ENCODE measurements at places on chromosomes 7 and 10.
A peak's percentile ranks its signal among the peaks of the same experiment; 100 is the strongest.

- no peak for DNase-seq
These were observed 14.7 kb downstream of the ZNF488 start for GRCh38 chr10:47369251-47369894.

GRCh38 chr7:92602352-92603088 lies 12.3 kb upstream of the FAM133B start:
- no peak for DNase-seq

GRCh38 chr10:69382382-69383117 lies 34.2 kb downstream of the TACR2 start:
- DNase-seq: no peak

- DNase-seq: no peak
These were observed 6.4 kb downstream of the CCSER2 start for GRCh38 chr10:84334811-84335210.

GRCh38 chr10:68871731-68872342 lies 29.3 kb upstream of the DDX50 start:
- peak; percentile 88 for DNase-seq
